ENCODE measurements at places on chromosomes 6 and 20.

- no peak for DNase-seq
Observed at GRCh38 chr6:156392648-156393047, 384.5 kb upstream of the ARID1B start.

GRCh38 chr6:136886091-136886490 lies 36.0 kb upstream of the SLC35D3 start:
- no peak for DNase-seq

GRCh38 chr6:423055-423798 lies 31.7 kb downstream of the IRF4 start:
- no peak for DNase-seq

DNA sequence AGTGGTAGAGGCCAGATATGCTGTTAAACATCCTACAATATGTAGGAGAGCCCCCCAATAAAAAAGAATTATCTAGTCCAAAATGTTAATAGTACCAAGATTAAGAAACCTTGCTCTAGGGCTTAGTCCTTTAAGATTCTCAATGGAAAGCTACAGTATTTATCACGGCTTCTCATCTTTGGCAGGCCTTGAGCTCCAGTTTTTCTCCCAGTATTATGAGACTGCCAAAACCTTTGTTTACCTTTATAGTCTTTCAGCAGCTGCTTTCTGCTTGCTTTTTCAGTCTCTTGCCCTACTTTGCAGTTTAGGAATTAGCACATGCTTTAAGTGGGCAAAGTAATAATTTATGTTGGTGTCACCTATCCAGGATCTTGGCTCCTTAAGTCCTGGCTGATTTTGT lies 59.7 kb downstream of the NHLRC1 start:
- DNase-seq, result no peak

GRCh38 chr20:62309947-62310756 lies 7.4 kb downstream of the ADRM1 start:
- DNase-seq, result no peak

GRCh38 chr6:87139236-87139635 lies 16.1 kb upstream of the ZNF292 start:
- DNase-seq, result peak; percentile 36

DNA sequence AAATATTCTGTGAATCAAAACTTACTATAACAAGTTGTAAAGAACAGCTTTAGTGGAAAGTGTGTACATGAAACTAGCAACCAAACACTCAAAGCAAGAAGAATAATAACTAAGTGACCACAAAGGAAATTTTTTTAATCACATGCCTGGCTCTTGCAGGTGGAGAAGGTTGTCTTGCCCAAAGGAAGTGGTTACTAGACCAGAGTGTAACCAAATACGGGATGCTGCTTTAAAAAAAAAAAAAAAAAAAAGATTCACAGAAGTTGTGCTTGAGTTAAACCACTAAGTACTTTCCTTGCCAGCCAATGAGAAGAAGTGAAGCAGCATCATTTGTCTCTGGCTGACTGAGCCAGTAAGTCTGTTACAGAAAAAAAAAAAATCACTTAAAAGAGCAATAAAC lies 19.1 kb upstream of the HLA-DQB1 start:
- DNase-seq, result no peak

DNA sequence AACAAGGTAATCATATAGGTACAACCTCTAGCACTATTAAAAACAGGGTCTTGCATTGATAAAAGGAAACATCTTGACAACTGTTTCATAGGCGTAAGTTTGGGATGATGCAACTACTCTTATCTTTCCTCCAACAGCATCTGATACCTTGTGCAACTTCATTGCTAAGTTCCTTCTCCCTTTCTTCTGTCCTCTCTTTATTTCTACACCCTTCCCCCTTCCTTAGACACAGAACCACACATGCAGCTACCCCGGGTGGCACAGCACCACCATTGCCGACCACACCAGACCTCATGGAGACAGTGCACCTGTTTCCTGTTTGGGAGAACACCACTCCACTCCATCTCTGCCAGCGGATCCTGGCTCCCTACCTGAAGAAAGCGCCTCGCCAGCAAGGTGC lies 14.4 kb downstream of the MYB start:
- no peak for DNase-seq

DNA sequence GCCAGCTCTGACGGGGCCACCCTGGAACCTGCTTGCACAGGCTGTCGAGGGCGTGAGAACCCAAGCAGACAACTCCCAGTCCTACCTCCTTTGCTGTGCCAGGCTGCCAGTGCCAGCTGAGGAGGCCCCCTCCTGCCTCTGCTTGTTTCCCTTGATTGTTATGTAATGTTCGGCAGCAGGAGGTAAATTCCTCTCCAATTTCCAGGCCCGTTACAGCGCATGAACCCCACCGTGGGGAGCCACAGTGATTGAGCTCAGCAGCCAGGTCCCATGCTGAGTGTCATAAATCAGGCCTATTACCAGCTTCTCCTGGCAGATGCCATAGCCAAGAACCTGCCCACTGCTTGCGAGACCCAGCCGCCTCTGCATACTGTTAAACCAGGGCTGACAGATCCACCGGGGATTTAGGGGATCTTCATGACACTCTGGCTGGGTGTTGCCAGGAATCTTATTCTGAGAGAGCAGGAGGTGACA lies 320.5 kb downstream of the DHX35 start:
- DNase-seq, result no peak

- peak; percentile 76 for DNase-seq
Observed at GRCh38 chr6:1144842-1145767, 166.8 kb upstream of the FOXQ1 start.

- DNase-seq, result no peak
Observed at GRCh38 chr20:9520086-9520485, 5.7 kb downstream of the LAMP5 start.

DNA sequence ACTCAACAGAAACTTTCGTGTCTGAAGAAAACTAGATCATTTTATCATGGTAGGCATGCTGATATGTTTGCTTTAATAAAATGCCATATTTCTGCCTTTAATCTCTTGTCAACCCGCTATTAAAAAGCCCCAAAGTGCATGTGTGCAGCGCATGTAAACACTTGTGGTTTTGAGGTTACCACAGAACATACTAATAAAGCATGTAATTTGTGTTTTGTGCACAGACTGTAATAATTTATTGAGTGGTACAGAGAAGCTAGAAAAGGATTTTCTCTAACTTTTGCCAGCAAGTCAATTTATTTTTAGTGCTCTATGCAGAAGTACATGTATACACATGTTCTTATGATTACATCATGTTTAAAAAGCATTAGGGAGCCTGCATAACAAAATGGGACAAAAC lies 349.9 kb upstream of the SLC35B3 start:
- DNase-seq, result no peak

DNA sequence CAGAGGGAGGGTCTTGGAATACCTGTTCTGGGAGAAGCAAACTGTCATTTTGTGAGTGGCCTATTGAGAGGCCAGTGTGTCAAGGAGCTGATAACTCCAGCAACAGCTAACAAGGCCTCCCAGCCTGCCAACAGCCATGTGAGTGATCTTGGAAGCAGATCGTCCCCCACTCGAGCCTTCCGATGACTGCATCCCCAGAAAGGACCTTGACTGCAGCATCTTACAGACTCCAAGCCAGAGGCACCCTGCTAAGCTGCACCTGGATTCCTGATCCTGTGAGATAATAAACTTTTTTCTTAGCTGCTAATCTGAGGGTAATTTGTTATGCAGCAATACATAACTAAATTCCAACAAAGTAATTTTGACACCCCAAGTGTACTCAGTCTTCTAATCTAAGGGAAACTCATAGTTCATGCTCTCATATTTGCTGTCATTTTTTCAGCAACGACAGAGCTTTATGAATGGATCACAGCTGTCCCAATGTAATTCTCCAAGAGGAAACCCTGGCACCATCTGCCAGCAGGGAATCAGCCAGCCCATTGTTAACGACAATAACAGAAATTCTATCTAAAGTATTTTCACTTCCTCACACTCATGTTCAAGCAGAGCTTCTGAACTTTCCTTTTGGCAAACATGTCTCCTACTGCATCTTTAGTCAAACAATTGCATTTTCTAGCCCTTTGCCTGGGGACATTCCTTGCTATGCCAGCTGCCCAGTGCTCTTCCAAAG lies 470.2 kb upstream of the BTBD3 start:
- DNase-seq, result no peak

DNA sequence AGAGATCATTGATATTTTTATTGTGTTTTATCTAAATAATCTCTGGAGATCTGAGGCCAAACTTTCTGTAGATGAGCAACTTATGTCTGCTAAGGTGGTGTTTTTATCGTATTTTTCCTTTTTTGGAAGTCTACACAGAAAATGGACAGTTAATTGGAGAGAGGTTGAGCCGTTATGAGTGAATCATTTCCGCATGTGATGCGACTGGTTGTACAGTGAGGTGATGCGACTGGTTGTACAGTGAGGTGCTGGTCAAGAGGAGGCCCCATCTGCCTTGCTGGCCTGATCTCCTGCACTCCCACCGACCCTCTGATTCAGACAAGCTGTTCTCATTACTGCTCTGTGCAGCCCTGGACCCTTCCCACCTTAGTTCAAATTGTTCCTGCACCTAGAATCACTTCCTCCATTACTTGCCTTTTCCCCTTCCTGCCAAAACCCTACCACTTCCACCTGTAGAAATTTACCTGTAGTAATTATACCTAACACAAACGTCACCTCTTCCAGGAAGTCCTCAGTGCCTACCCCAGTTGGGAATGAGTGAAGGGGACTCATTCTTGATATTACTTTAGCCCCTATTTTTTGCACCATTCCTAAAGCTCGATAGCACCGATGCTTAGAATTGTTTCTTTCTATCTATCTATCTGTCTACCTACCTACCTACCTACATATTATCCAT lies 100.3 kb downstream of the ZDHHC14 start:
- DNase-seq, result no peak

GRCh38 chr20:60453388-60454246 lies 495.4 kb downstream of the CDH26 start:
- no peak for DNase-seq

GRCh38 chr6:90610751-90611542 lies 24.1 kb upstream of the MAP3K7 start:
- DNase-seq, result no peak

- DNase-seq, result no peak
Observed at GRCh38 chr20:41268402-41268801, 49.1 kb downstream of the ZHX3 start.

DNA sequence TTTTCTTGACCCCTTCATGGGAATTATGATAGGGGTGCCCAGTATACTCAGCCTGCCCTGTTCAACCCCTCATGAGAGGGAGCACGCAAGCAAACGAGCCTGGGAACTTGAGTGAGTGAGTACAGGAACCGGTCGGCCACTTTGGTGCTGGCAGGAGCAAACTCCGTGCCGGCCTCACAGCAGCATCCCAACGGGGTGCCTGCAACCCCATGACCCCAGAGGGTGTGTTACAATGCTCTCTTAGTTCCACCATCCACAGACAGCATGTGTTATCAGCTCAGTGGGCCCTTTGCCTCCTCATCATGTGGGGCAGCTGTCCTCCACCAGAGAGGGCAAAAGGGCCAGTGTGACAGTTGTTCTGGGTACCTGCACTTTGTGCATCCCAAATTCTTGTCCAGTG lies 289.8 kb downstream of the FRK start:
- no peak for DNase-seq

- peak; percentile 23 for DNase-seq
Observed at GRCh38 chr6:63923139-63923739, 287.6 kb downstream of the PHF3 start.

DNA sequence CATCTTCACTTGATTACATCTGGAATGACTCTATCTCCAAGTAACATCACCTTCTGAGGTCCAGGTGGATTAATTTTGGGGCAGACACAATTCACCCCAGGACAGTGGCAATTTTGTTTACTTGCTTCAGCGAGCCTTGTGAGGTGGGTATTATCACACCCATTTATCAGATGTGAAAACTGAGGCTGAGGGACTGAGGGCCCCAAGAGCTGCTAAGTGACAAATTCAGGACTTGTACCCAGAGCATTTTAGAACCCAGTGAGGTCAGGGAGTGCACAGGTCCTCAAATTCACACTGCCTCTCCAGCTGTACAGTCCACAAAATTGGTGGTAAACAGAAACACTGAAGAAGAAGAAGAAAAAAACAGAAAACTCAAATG lies 125.2 kb upstream of the PMEPA1 start:
- no peak for DNase-seq

DNA sequence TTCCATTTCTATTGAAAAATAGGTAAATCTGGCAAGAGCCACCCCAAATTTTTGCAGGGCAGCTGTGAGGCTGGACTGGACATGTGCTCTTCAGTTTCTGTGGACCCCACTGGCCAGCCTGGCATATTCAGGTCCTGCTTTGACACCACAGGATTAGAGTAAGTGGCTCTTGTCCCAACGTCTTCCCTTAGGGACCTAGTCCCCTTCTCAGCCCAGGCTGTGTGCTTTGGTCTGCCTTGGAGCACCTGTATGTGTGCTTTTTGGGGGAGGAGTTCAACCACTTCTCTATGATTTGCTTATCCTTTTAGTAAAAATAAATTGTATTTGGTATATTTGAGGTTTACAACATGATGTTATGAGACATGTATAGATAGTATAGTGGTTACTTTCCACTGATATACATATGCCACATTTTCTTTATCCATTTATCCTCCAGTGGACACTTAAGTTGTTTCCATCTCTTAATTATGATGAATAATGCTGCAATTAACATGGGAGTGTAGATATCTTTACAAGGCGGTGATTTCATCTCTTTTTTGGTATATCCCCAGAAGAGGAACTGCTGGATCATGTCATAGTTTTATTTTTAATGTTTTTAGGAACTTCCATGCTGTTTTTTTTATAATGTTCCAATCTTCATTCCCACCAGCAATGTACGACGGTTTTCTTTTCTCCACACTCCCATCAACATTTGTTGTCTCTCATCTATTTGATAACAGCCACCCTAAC lies 167.8 kb upstream of the UST start:
- no peak for DNase-seq

DNA sequence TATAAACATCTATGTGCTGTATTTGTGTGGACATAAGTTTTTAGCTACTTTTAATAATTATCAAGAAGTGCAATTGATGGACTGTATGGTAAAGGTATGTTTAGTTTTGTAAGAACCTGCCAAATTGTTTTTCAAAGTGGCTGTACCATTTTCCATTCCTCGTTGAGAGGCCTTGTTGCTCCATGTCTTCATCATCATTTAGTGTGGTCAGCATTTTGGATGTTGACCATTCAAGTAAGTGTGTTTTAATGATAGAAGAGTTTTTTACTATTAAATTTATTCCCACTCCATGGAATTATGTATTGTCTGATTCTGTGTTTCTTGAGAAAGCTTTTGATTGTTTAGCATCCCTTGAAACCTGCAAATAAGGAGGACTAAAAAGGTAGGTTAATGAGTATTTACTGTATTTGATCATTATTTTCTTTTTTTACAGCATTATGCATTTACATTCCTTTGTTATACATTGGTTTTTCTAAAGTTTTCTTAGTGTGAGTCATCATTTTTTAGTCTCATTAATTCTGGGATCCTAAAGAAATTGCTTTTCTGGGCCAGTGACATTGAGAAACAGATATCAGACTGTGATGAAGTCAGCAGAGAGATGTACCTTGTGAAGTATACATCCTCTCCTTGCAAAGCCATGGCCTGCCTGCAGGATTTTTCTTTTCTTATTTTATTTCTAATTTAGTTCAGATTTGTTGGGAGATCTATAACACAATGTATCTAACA lies 312.8 kb upstream of the PTCHD4 start:
- no peak for DNase-seq

GRCh38 chr6:48813836-48814235 lies 649.2 kb downstream of the MMUT start:
- DNase-seq, result no peak
